Renal cortex interstitium (tissue), 15 donors: ENCODE measurements at places on chromosomes 1 and 21.

GRCh38 chr1:182897696-182898095 is 55.3 kb downstream of the SHCBP1L start:
- no peak for DNase-seq

GRCh38 chr1:35640380-35641232 is 720 bp downstream of the PSMB2 start:
- DNase-seq: no peak

- no peak for DNase-seq
Observed at GRCh38 chr1:116003823-116004222, 27.5 kb downstream of the SLC22A15 start.

GRCh38 chr21:37153196-37153934 is 80.3 kb downstream of the TTC3 start:
- no peak for DNase-seq

DNA sequence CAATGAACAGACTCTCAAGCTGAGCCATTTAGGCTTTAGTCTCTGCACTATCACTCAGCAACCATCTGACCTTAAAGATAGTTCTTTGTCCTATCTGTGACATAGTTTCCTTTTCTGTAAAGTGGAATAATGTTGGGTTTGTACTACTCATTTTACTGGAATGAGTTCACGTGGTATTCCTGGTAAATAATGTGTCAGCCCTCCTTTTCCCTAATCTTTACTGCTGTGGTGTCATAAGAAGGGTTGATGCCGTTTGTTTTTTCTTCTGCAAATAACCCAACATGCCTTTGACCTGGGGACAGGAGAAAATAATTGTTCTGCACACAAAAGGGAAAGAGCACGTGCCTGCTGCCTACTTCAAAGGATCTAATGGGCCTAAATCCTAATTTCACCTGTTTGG is 297.8 kb downstream of the BRINP3 start:
- no peak for DNase-seq

DNA sequence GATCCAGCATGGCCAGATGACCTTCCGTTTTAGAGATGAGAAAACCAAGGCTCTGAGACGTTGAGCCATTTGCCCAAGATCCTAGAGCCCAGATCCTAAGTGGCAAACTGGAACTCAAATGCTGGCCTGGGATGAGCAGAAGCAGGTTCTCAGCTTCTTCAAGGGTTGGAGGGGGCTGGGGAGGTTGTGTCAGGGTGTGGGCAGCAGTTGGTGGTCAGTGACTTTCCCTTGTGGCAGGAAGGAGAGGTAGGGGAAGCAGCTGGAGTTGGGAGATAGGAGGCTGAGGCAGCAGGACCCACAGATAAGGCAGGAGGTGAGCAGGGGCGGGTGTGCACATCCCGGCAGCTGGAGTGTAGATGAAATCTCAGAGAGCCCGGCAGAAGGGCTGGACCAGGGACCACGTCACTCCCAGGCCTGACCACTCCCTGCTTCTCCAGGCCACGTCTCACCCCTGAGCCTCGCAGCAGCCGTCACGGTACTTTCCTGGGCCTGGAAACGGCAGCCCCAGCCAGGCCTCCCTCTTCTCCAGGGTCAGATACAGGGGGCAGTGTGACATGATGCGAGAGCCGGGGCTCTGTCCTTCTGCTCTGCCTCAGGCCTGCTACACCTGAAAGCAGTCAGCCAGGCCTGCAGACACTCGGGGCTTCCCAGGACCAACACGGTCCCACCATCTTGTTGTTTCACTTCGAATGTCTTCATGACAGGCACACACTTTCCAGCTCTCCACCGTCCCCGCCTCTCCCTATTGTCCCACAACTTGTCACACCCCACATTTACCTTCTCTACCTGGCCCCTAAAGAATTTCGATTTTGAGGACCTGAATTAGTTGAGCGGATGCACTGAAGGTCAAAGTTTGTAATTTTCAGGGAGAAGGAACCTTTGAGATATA is 11.5 kb upstream of the LAPTM5 start:
- no peak for DNase-seq

DNA sequence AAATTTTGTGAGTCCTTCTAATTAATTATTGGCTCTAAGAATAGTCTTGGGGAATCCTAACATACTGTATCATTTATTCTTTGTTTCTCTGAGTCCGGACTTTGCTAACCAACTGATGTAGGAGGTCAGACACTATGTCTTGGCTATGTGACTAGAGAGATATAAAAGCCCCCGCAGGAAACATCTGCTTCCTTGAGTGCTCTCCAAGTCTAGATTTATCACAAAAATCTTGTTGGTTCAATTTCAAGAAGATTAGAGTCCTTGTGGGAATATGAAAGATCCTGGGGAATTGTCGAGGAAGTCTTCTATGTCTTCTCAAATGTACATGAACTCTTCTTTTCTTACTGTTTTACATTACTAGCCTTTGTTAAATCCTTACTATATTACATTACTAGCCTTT is 1712.5 kb downstream of the NCAM2 start:
- no peak for DNase-seq

GRCh38 chr1:242579528-242580235 is 55.2 kb upstream of the PLD5 start:
- no peak for DNase-seq

DNA sequence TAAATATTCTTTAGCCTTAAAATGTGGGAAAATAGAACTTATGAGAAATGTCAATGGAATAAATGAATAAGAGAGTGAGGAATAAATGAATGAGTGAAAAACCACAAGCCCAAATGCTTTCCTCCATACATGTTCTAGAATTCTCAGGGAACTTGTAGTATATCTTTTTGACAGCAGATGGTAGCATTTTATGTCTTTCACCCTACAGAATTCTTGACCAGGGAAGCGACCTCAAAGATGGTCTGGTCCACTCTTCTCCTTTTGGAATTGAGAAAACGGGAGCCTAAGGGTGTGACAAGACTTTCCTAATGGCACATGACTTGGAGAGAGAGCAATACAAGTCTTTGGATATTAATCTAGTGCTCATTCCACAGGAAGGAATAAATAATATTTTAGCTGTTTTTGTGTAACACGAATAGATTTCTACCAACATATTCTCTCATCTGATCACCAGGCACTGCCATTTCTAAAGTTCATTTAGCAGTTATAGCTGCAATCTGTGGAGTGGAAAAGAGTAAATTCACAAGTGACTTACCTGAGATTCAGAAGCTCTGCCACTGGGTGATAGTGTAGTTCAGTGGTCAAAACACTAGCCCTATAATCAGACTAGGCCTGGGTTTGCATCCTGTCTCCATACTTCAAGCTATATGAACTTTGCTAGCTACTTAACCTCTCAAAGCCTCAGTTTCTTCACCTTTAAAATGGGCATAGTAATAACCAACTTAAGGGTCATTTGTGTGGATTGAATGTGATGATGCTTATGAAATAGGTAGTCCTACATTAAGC is 15.0 kb upstream of the F5 start:
- no peak for DNase-seq

DNA sequence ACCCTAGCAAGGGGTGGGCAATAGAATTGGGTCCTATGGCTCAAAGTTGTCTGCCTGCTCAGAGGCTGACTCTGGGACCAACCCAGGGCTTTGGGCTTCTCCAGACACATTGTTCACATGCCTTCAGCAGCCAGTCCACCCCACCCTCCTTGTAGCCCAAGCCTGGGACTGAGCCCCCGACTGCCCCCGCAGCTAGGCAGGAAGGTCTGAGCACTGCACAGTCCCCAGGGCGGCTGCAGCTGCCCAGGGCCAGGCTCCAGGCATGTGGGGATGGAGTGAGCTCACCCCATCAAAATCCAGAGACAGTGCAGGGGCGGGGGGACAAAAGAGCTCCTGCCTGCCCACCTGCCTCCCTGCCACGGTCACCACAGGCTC is 35.6 kb downstream of the HSPG2 start:
- no peak for DNase-seq
